ENCODE measurements at places on chromosomes 12 and 14.

- DNase-seq = peak; percentile 84
These were observed 732 bp downstream of the SLC25A29 start for GRCh38 chr14:100305324-100306100.

DNA sequence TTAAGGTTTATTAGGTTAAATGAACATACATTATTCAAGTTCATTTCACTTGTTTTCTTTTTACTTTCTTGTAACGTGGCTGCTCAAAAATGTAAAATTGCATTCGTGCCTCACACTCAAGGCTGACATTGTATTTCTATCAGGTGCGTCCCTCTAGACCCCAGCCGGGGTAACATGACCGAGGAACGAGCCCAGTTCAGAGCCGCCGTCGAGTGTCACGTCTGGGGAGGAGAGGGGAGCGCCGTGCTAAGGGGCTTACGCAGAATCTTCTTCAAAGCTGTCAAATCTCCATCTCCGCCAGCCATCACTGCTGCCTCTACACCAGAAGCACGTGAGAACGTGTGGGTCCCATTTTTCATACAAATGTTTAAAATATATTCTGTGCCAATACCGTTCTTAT lies 170.6 kb downstream of the RIMBP2 start:
- no peak for DNase-seq

GRCh38 chr14:79721399-79722084 lies 489.8 kb downstream of the DIO2 start:
- no peak for DNase-seq

DNA sequence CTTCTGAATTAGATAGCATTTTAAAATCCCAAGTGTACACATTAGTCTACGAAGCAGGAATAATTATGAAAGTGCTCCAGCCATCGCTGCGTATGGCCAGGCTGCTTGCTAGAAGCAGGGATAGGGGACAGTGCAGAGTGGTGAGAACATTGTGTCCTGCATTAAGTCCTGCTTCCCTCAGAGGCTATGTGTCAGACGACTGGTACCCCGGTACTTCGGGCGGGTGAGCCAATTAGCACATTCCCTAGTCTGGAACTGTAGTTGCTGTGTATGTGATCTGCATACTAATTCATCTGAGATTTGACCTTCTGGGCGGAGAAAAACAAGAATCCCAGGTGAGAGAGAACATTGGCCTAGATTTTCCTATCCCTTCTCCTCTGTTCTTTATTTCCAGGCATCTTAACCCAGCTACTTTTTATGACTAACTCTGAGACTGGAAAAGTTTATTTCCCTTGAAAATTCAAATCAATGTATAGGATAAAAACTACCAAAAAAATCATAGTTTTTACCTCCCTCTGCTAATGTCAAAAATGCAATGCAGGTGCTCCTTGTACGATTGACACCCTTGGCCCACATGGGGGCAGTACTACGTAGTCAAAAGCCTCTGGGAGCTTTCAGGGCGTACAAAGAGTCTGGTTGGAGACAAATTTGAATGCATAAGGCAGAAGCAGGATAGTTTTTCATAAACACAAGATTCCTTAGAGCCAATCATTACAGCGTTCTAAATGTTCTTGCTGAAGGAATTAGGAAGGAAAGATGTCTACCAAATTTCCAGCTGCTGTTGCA lies 764.3 kb downstream of the NOVA1 start:
- peak; percentile 7 for DNase-seq

- no peak for DNase-seq
These were observed 61.4 kb upstream of the PNMA1 start for GRCh38 chr14:73775339-73776193.

- DNase-seq = no peak
These were observed 31.1 kb downstream of the SYNE3 start for GRCh38 chr14:95485222-95485819.

GRCh38 chr14:106605548-106606448 lies 1079.4 kb downstream of the TMEM121 start:
- DNase-seq = peak; percentile 98

- DNase-seq = no peak
These were observed 13.6 kb downstream of the ITGA7 start for GRCh38 chr12:55694188-55694515.

DNA sequence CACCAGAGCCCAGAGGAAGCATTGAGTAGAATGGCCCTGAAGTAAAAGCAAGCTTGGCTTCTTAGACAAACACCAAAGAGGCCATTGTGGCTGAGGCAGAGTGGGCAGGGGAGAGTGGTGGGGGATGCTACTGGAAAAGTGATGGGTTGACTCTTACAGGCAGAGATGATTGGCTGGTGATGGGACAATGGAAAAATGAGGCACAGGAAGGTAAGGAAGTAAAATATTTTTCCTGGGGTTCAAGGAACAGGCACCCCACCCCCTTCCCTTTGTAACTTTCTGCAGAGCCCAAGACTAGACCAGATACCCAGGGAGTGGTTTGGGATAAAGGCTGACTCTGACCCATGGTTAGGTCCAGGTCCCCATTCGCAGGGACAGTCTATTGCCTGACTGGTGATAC lies 34.9 kb upstream of the COL2A1 start:
- DNase-seq = no peak

- DNase-seq = no peak
These were observed 16.1 kb upstream of the CCDC85C start for GRCh38 chr14:99619835-99620834.

Measured in DND-41 (cell line).